ENCODE measurements at places on chromosomes 1 and 21.

- no peak for DNase-seq
Observed at GRCh38 chr1:5430911-5431697, 561.1 kb downstream of the NPHP4 start.

DNA sequence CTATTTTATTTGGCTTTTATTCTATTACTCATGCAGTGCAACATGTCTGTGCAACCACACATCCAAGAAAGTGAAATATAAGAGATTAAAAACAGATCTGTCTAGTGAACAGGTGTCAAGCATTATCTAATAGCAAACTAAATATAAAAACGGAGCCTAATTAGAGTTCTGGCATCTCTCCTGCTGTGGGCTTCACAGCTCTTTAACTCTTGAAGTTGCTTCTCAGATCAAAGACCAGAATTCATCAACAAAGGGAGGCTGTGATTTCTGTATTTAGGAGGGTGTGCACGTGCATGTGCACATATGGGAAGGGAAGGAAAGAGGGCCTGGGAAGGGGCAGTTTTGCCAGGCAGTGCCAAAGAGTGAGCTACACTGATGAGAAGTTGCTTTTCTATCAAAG is 81.0 kb downstream of the MIS18A start:
- no peak for DNase-seq

DNA sequence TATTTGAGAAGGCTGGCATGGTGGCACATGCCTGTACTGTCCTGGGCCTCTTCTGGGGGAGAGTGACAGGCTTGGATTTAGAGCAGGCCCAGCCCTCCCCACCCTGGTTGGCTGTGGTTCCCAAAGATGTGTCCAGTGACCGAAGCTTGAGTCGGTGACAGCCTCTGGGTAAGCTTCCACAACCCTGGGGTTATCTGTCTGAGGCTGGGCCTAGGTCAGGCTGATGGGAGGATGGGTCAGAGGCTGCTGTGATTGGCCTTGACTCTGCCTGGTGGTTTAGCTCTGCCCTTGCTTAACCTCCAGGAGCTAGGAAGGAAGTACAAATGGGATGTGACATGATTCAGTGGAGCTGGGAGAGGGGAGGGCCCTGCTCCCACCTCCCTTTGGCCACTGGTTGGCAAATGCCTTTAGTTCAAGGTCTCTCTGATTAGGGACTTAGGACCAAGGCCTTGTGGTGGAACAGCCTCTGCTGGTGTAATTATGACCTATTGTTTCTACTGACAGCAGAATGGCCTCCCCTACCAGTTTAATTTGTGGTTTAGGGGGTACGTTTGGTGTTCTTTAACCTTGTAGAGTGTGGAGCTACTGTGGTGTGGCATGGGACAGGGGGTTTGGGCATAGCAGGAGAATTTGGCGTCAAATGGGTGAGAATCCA is 16.6 kb downstream of the NUDC start:
- no peak for DNase-seq

DNA sequence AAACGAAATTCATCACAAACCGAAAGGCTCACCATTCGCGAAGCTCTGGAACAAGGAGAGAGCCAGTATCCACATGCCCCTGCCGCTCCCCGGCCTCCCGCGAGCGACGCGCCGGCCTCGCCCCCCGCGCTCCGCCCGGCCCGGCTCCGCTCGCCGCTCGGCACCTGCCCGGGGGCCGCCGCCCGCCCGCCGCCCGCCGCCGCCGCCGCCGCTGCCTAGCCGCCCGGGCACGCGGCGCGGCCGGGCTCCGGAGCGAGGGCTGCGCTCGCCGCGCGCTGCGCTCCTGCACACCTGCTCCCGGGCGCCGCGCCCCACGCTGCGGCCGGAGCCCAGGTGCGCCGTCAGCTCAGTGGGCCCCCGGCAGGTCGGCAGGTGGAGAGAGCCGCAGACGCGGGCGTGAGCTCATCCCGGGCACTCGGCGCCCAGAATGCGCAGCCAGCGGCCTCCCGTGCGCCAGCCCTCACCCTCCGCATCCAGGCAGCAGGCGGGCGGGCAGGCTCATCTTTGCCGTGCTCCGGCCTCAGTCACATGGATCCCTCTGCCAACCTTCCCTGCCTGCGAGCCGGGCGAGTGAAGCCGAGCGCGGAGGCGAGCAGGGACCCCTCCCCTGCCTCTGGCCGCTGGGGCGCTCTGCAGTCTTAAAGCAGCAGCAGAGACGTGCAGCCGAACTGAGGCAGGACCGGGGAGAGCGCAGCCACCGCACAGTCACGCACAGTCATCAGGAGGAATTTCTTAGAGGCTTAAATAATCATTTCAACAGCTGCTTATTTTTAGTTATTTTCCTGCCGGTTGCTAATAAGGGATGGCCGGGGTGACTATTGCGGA is at the start of gene DSCAM:
Gene DSCAM, minus strand, starts transcription at position 572 of the 825 bp plus-strand sequence. Its CDS starts 497 bp downstream, at position 75.
- DNase-seq: no peak

- DNase-seq: no peak
Observed at GRCh38 chr1:63636192-63637105, 43.2 kb downstream of the PGM1 start.

DNA sequence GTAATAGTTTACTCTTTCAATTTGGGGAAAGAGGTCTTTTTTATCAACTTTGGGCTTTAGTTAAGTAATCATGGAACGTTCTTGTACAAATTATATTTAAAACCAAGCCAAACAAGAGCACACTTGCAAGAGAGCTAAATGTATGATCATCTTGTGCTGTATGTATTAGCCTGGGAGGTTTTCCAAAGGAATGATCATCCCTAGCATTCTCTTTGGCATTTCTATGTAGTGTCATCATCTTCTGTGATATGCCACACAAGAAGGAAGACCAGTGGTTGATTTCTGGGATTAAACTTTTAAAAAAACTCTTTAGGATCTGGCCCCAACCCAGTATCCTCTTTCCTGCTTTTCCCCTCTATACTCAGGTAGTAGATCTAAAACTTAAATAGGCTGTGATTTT is 38.4 kb upstream of the KCNQ4 start:
- no peak for DNase-seq

- DNase-seq: no peak
Observed at GRCh38 chr1:111463029-111463683, 10.6 kb upstream of the C1orf162 start.

DNA sequence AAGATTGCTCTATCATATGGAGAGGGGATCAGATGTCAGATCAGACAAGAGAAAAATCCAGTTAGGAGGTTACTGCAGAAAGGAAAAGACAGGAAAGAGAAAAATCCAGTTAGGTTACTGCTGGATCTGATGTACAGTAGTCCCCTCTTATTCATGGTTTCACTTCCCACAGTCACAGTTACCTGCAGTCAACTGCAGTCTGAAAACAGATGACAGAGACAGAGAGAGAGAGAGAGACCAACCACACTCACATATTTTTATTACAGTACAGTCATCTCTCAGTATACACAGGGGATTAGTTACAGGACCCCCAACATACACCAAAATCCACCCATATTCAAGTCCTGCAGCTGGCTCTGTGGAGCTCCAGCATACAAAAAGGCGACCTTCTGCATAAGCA is 29.3 kb downstream of the NUP133 start:
- DNase-seq: no peak

- no peak for DNase-seq
Observed at GRCh38 chr1:59057211-59057694, 239.6 kb upstream of the FGGY start.

- no peak for DNase-seq
Observed at GRCh38 chr1:8845104-8846097, 28.0 kb upstream of the RERE start.

Measured in activated CD4-positive, alpha-beta T cell treated with anti-CD3 and anti-CD28 coated beads, Interleukin-2, amount 10 ng/mL, durations not matched to agents 7 days and 5 days (primary cell).